ENCODE measurements at places on chromosomes 3 and 15.

DNA sequence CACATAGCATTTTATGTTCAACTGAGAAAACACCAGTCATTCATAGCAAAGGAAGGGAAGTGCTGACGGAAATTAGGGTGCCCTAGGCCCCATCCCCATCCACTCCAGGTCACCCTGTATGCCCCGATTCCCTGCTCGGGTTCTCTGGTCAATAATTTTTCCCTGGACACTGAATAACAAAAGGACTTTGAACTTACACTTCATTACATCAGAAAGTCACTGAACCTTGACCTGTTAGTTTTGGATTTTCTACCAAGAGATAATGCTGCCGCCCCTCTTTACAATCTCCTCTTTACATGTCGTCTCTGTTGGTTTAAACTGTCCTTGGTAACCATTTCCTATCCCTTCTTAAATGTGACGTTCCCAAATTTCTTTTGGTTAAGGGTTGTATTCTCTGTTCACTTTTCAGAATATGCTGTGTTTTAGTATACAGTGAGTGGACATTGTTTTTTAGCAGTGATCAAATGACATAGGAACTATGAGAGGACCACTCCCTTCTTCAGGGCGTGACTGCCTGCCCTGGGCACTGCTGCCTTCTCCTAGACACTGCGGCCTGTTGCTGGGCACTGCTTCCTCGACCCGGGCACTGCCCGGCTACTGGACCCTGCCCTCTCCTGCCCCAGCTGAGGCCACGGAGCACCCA, 13.6 kb upstream of the AHSG start:
- no peak for DNase-seq

DNA sequence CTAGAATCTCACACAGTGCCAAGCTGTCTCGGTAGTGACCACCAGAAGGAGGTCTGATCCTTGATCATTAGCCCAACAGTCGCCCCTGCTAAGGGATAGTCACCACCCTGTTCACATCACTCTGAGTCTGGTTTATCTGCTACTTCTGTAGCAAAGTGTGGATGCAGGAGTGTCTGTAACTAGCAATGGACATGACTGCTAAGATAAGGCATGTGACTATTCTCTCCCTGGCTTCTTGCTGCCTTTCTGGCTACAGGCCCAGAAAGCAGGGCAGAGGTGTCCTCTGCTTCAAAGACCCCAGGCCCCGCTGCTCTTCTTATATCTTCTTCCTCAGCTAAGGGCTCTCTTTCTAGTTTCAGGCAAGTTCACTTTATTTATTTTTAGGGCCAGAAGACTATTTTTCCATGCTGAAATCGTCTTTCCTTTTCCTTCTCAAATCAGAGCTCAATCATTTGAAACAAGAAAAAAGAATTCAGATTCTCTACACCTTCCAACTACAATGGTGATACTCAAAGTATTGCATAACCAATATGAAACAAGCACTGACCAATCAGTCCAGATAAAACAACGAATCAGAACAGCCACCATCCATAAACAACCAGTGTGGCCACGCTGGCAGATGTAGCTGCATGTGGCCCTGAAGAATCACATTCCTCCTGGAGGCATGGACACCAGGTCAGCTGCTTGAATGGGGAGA, 8.0 kb upstream of the KNG1 start:
- DNase-seq = no peak

DNA sequence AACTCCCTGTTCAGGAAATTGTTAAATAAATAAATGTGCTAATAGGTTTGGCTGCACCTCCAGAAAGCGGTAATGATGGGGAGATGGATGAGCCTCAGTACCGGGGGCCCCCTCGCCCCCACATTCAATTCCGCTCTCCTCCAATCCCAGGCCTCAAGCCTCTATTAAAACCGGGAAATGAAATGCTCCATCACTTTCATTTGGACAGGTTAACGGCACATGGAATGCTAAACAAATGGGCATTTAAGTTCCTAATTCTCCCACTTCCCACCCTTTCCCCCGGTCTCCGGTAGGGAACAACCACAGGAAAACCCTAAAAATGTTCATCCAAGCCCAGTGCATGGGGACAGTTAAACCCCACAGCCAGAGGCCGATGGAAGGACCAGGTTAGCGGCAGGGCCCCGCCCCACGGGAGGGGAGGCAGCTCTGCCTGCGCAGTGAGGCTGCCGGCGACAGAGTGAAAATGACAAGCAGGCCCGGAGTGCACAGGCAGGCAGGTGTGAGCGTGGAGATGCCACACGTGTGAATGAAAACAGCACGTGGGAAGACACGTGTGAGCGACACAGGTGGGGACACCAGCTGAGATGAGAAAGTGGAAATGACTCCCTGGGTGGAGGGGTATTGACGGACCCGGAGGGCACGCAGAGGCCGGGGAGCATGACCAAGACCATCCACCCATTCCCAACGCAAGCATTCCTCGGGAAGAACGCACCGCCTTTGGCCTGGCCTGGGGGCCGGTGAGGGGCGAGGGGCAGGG, 28.1 kb downstream of the RNU5B-1 start:
- no peak for DNase-seq

GRCh38 chr15:73928971-73929627, 2.8 kb downstream of the LOXL1 start:
- no peak for DNase-seq

DNA sequence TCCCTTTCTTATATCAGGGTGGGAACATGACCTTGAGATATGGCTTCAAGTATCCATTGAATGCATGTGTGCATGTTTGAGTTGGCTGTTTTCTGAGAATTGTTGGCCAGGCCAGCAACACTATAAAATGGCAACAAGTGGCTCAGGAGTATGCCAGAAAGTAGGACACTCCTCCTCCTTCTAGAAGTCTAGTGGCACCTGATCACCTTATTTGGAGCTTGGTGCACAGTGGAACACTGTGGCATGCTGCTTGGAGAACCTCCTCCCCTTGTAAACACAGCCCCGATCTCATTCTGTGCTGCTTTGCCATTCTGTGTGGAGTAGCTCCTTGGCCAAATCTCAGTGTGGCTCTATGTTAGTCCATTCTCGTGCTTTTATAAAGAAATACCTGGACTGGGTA, 114.8 kb upstream of the NDN start:
- no peak for DNase-seq

DNA sequence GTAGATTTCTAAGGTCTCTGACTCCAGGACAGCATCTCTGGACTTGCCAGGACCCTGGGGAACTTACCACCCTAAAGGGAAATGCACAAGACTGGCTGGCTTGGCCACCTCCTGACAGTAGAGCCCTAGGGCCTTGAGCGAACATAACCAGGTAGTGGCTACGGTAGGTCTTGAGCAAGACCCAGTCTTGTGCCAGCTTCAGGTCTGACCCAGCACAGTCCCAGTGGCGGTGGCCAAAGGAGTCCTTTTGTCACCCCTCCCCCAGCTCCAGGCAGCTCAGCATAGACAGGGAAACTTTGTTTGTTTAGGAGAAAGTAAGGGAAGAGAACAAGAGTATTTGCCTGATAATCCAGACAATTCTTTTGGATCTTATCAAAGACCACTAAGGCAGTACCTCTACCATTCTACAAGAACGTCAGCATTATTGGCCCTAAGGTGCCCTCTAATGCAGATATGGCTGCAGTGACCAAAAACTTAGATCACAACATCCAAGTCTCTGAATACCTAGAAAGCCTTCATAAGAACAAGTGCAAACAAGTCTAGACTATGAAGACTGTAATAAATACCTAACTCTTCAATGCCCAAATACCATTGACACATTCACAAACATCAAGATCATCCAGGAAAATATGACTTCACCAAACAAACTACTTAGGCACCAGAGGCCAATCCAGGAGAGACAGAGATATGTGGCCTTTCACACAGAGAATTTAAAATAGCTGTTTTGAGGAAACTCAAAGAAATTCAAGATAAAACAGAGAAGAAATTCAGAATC, 38.7 kb upstream of the FBN1 start:
- peak; percentile 60 for DNase-seq

DNA sequence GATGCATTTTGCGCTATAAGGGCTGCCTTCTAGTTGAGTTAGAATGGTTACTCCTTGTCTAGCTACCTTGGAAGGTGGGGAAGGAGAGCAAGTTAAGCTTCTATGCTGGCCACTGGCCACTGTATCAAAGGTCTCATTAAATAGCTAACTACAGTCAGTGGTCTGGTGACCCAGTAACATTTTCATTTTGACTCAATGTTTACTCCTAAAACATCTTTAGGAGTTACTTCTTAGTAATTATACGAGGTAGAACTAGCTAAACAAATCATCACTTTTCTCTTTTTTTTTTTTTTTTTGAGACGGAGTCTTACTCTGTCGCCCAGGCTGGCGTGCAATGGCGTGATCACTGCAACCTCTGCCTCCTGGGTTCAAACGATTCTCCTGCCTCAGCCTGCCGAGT, 26.7 kb downstream of the ETV5 start:
- DNase-seq = no peak

DNA sequence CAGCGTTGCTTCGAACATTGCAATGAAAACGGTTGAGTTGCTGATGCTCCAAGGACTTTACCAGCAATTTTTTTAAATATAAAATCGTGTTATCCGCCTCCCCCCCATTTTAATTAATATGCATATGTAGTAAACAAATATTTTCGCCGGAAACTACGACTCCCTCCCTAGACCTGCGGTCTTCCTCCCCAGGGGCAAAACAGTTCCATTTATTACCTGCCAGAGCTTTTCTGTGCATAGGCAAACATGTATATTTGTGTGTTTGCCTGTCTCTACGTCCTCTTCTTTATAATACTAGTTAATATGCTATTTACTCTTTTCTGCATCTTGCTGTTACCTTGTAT, 593 bp upstream of the RSL24D1 start:
- no peak for DNase-seq

GRCh38 chr15:47299846-47300434, 417.4 kb upstream of the SEMA6D start:
- DNase-seq = no peak

- DNase-seq = no peak
Observed at GRCh38 chr3:149472030-149472797, 2.3 kb upstream of the TM4SF4 start.

- DNase-seq = no peak
Observed at GRCh38 chr3:47283591-47284364, 1.0 kb downstream of the KLHL18 start.

GRCh38 chr3:128351546-128351945, 115.1 kb downstream of the DNAJB8 start:
- no peak for DNase-seq

- DNase-seq = no peak
Observed at GRCh38 chr3:87410110-87410509, 133.7 kb upstream of the POU1F1 start.

DNA sequence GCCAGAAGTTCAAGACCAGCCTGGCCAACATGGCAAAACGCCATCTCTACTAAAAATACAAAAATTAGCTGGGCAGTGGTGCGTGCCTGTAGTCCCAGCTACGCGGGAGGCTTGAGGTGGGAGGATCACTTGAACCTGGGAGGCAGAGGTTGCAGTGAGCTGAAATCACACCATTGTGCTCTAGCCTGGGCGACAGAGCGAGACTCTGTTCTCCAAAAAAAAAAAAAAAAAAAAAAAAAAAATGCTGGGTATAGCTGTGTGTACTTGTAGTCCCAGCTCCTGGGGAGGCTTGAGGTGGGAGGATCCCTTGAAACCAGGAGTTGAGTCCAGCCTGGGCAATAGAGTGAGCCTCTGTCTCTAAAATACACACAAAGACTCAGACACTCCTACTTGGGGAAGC, 32.0 kb downstream of the PPP1R2 start:
- DNase-seq = no peak

GRCh38 chr3:47247131-47248064, 35.2 kb downstream of the KIF9 start:
- no peak for DNase-seq

DNA sequence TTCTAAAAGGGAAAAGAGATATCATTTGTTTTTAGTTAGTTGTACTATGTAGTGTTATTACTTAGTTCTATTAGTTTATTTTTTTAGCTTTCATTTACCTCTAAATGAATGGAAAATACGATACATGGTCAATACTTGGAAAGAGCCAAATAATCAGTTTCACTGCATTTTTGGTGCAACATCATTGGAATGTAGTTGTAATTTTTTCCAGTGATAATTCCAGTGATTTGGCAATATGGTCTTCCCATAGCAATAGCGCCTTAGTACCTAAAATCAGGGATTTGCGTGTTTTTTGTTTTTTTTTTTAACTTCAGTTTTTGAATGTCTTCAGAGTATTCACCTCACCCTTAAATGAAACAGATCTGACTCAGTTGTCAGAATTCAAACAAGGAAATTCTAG, 41.8 kb downstream of the RAB8B start:
- DNase-seq = no peak

DNA sequence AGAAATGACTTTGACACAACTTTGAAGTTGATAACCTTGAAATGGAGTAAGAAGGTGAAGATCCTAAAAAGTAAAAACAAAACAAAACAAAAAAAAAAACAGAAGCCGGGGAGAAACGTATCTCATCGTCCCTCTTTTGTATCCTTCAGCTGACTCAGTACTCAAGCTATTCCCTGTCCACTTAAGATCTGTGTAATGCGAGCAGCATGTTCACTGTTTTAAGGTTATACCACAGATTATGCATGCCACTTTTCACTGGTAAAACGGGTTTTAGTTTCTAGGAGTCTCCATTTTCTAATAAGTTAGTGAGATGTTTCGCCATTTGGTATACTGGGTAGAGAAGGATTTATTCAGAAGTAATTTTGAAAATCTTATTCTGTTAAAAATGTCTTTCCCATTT, 324.3 kb downstream of the FEZF2 start:
- DNase-seq = no peak

DNA sequence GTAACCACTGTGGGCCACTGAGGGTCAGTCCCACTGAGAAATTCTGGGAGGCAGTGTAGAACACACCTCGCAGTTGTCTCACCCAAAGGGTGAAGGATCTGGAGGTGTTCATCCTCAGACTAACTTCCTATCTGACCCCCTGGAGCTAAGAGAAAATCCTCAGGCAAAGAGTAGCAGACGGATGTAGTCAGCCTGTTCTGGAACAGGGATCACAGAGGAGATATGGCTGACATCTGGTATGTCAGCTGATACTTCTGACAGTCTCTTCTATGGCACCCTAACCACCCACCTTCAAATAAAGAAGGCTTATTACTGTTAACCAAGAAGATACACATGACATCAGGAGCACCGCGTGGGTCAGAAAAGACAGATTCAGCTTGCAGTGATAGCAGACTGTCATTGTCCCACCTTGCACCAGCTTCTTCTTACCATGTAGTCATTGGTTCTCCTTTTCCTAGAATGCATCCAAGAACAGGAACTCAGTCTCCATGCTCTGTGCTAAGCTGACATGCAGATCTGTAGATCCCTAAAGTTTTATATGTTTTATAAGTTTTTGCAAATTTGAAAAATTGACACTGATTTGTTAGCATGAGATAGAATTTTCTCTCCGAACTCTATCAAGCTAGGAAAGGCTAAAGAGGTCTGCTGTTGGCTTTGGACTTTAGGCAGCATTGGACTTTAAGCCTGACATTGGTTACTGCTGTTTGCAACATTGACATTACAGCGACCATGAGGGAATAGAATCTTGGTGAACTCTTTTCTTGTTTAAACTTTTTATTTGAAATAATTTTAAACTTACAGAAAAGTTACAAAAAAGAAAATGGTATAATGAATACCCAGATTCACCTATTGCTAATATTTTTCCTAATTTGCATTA, 60.4 kb downstream of the KBTBD12 start:
- DNase-seq = no peak

Measured in epithelial cell of prostate (primary cell).